ENCODE measurements at places on chromosomes 7 and 10.
A peak's percentile ranks its signal among the peaks of the same experiment; 100 is the strongest.

- DNase-seq, result no peak
These were observed 11.8 kb downstream of the AGK start for GRCh38 chr7:141562972-141563371.

GRCh38 chr7:71912476-71912875 lies 499.7 kb downstream of the CALN1 start:
- DNase-seq, result no peak

DNA sequence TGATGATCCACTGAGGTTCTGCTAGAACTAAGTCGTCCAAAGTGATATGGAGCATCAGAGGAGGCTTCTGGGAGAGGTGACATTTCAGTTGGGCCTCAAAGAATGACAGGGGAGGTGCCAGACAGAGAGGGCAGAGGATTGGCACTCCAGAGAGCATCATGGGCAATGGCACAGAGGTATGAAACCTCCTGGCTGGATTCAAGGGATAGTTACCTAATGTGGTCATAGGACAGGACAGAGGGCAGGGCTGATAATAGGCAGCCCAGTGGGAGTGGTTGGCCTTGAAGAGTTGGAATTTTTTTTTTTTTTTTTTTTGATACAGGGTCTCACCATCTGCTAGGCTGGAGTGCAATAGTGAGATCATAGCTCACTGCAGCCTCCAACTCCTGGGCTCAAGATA lies 7.6 kb downstream of the SRRM3 start:
- no peak for DNase-seq

- no peak for DNase-seq
These were observed 1.5 kb downstream of the NIPSNAP2 start for GRCh38 chr7:55965805-55966421.

GRCh38 chr7:134669388-134669787 lies 22.7 kb downstream of the BPGM start:
- no peak for DNase-seq

DNA sequence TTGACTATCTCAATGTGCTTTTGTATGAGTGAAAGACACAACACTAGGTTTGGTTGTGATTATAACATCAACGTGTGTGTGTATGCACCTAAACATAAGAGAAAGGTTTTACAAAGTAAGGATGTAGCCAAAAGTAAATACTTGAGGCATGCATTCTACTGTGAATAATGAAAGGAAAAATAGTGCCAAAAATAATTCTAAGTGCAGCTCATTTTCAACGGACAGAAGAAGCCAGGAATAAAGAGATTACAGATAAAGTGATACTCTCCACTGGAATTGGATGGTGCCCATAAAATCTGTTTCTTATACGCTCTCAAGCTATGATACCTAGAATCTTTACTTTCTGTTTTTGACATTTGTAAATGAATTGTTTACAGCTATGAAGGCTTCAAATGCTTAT lies 135.0 kb upstream of the TMEM72 start:
- DNase-seq, result no peak

DNA sequence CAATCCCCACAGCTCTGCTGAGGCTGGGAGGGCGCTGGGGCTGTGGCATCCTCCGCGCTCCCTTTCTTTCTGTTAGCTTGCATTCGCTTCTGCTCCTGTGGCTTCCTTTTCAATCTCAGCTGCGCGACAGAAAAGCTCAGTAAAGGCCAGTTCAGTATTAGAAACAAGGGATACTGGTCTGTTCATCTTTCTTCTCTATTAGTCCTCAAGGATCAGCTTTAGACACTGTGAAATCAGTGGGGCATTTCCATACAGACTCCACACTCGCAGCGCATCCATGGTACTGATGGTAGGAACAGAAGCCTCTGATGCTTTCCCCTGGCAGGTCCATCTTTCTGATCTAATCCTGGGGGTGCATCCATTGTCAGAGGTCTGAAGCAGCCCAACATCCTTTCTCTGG lies 163.7 kb downstream of the LYZL1 start:
- no peak for DNase-seq

DNA sequence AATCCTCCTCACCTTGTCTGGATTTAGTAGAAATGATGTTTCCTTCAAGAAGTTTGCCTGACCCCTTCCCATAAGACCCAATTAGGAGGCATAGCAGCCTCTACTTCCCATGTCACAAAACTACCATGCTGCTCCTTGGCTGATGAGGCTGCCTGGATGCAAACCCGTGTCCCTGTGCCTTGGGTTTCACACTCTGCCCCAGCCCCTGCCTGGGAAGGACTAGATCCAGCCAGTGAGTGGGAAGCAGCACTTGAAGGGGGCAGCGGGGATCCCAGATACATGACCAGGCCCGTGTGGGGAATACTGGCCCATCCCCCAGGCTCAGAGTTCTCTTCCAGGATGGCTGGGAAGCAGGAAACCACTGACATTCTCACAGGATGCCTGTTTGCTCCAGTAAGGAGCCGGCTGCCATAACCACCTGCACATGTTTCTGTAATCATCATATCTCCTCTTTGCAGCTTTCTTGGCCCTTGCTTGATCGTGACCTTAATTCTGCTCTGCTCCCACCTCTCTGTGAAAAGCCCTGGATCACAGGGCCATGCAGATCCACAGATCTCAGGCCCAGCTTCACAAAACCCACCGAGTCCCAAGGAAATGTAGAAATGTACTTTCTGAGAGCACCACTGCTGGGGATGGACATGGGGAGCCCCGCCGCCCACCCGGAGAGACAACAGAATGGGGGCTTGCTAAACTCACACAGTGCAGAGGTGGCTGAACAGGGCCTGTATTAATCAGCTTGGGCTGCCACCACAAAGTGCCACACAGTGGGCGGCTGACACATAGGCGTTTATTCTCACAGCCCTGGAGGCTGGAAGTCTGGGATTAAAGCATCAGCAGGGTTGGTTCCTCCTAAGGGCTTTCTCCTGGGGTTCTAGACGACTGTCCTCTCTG lies 287.8 kb upstream of the IGFBP3 start:
- DNase-seq, result no peak

DNA sequence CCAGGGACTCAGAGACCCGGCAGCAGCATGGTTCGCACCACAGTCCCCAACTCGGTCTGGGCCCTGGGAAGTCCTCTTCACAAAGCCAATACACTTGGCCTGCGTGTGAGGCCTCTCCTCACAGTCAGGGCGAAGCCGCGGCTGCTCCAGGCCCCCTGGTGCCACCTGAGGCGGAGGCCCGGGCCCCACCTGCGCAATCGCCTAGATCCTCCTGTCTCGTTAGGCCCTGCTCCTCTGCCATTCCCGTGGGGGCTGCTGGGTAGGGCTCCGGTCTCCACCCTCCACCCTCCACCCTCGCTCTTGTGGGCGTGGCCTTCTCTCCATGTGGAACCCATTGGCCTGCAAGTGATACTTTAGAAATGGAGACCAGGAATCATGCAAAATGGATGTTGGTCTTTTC lies 553.3 kb downstream of the INHBA start:
- no peak for DNase-seq

DNA sequence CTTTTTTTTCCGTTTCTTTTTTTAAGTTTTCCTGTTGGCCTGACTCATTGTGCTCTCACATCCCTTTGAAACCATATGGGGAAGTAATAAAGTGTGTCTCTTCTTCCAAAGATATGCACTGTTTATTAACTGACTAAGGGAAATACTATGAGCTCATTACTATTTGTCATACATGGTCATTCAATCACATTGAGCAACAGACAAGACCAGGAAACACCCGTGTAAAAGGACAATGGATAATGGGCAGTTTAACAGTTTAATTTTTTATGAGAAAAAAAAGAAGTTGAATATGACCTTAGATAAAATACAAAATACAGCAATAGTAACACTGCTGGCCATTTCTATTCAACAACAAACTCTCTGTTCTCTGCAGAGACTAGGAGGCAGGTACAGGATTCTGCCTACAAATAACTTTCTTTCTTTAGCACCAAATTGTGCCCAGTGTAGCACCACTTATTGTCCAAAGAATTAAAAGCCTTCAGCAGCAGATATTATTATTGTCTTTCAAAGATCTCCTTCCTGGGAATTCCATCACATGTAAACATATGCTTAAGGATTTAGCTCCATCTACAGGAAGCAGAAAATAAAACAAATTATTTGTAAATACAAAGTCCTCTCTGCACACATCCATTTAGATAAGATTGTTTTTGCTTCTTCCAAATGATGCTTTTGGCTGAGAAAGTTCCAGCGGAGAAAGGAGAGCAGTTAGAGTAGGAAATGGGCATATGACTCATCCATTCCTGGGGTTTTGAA lies 55.0 kb upstream of the AKR1E2 start:
- peak; percentile 21 for DNase-seq

- DNase-seq, result no peak
These were observed 98.8 kb downstream of the CACNB2 start for GRCh38 chr10:18238870-18239485.

GRCh38 chr10:79158004-79158340 lies 89.2 kb downstream of the ZMIZ1 start:
- no peak for DNase-seq

DNA sequence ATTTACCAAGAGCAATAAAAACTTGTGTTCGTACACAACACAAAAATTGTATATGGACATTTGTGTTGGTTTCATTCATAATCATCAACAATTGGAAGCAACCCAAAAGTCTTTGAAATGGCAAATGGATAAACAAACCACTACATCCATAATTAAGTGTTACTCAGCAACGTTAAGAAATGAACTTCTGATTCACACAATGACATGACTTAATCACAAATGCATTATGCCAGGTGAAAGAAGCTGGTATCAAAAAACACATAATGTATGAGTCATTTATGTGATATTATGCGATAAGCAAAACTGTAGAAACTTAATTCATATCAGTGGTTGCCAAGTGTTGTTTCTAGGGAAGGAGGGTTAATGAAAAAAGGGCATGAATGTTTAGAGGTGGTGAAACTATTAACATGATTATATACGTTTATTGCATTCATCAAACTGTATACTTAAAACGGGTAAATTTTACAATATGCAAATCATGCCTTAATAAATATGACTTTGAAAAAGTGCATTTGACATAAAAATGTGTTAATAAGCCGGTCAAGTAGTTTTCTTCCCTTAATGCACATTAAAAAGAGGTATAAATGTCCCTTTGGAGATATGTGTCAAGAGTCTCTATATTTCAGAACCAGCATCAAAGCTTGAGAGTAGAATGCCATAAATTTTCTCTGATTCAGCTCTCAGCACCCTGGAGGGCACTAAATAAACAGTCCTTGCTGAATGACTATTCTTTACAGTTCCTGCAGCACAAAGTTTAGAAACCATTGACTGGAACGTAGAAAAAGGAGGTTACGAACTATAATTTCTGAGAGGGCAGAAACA lies 84.8 kb upstream of the GRM3 start:
- no peak for DNase-seq

DNA sequence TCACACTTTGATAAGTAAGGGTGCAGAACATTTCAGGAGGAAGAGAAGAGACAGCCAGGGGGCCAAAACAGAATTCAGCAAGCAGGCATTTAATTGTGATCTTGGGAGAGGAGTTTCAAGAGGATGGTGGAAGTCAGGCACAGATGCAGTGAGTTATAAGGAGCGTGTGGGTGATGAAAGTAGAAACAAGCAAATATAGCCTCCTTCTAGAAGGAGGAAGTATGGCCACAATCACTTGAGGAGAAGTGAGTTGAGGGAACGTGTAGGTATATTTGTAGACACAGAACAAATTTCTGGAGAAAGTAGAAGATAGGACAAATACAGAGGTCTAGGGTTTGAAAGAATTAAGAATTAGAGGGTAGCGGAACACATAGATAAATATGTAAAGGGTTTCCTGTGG lies 165.8 kb downstream of the CACNB2 start:
- DNase-seq, result no peak

DNA sequence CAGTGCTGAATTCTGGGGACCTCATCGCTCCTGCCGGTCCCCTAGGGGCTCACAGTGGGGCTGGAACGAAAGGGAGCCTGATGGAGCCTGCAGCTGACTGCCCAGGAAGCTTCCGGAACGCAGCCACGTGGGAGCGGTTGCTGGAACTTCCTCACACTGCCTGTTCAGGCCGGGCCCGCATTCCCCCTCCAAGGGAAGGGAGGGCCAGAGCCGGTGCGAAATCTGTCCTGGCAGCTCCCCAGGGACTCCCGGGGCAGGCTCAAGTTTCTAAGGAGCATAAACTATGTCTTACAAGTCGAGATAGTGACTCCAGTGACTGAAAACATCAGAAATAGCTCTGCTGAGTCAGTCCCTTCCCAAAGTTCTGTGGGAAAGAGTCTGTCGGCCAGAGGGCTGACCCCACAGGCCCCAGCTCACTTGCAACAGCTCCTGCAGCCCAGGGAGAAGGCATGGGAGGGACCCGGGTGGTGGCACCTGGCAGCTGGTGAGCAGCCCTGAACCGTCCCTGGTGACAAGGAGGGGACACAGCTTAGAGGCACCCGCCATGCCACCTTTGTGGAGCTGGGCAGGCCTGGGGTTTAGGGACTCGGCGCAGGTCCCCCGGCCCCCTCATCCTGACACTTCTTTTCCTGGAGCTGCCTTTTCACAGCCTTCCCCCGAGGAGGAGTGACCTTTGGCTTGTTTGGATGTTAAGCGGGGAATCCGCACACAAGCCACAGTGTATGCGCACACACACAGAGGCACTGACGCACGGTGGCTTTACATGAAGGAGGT lies 47.6 kb downstream of the PDGFA start:
- no peak for DNase-seq

- no peak for DNase-seq
These were observed 4.8 kb downstream of the INA start for GRCh38 chr10:103281753-103282152.

GRCh38 chr10:109961174-109962001 lies 38.1 kb upstream of the XPNPEP1 start:
- DNase-seq, result no peak

GRCh38 chr10:88066319-88066718 lies 202.9 kb downstream of the PTEN start:
- no peak for DNase-seq

DNA sequence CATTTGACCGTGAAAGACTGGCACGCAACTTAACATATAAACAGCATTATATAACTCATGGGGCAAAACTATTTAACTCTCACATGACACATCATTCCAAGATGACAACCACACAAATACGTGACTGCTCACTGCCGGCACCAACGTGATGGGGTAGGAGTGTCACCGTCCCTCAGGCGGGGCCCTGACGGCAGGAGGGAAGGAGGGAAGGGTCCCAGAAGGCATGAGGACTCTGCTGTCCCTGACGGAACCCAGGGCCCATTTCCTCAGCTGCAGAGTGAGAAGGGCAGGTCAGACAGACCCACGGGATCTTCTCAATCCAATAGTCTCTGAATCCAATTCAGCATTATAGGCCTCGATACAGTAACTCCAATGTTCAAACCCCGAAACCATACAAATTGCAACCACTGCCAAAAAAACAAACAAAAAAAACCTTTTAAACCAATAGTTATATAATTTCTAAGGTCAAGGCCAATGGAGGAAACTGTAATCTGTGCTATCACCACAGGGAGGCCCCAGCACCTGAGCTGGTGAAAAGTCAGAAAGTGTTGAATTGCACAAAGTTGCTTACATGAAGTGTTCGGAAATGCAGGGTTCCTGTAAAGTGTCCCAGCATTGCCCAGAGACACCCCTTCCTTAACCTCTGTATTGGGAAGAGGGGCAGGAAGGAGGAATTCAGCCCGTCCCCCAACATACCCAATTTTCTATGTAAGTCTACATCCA lies 137.4 kb downstream of the TNS3 start:
- no peak for DNase-seq

Data from LNCaP clone FGC (cell line).